Fibroblast of pulmonary artery (primary cell): ENCODE measurements at places on chromosomes 16 and 17.

GRCh38 chr17:19742495-19742894 is 5.6 kb downstream of the ALDH3A1 start:
- DNase-seq = no peak

DNA sequence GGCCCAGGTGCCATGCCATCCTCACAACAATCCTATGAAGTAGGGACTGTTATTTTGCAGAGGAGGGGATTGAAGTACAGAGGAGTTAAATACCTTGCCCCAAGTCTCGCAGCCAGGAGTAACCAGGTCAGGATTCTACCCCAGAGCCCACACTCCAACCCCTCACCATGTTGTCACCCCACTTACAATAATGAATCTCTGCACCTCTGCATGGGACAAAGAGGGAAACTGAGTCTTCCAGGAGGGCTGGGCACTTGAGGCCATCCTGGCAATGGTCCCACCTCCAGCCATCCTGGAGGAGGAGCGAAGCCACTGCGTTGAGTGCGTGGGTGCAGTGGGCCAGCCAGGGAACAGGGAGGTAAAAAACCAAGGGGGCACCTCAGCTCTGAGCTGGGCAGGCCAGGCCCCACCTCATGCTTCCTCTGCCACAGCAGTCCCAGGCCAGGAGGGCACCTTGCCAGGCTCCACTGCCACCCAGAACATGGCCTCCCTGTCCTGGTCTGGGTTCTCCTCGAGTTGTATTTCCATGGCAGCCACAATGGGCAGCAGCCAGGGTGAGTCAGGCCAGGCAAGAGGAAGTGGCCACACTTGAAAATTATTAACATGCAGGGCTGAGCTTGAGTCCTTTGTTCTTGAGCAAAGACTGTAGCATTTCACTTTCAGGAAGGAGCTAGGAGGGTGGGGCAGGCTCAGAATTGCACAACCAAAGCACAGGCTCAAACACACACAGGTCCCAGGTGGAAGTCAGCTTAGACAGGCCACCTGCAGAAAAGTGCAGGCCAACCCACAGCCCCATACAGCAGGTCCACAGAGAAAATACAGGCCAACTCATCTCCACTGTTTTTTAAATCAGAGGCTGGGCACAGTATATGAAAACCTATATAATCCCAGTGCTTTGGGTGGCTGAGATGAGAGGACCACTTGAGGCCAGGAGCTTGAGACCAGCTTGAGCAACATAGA is 52.1 kb downstream of the CUEDC1 start:
- DNase-seq = peak; percentile 85

DNA sequence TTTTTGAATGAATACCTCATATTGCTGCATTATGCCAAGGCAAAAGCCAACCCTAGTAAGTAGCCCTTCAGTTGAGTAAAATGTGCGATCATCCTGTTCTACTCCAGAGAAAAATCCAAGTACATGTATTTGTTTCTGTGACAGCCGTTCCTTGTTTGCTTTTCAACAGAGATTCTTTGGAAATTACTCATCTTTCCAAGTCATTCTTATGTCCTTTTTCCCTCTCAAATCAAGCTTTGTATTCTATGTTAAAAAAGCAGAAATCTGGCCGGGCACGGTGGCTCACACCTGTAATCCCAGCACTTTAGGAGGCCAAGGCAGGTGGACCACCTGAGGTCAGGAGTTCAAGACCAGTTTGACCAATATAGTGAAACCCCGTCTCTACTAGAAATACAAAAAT is 112.9 kb upstream of the HAS3 start:
- DNase-seq = peak; percentile 86

DNA sequence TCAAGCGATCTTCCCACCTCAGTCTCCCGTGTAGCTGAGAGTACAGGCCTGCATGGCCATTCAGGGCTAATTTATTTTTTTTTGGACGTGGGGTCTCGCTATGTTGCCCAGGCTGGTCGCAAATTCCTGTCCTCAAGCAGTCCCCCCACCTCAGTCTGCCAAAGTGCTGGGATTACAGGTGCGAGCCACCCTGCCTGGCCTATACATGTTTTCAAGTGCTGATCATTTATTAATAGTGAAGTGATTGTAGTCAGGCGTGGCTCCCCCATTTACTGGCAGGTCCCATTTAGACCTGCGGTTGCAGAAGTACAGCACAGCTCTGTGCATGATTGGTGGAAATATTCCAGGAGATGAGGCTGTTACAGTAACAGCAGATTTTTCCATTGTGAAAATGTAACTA is 8.4 kb downstream of the FOXK2 start:
- no peak for DNase-seq

- DNase-seq = no peak
These were observed 26.7 kb downstream of the ABCC3 start for GRCh38 chr17:50661348-50661747.

GRCh38 chr17:18261146-18261515 is 669 bp downstream of the MIEF2 start:
- peak; percentile 26 for DNase-seq

GRCh38 chr16:86353148-86353547 is 157.2 kb upstream of the FOXF1 start:
- DNase-seq = no peak

DNA sequence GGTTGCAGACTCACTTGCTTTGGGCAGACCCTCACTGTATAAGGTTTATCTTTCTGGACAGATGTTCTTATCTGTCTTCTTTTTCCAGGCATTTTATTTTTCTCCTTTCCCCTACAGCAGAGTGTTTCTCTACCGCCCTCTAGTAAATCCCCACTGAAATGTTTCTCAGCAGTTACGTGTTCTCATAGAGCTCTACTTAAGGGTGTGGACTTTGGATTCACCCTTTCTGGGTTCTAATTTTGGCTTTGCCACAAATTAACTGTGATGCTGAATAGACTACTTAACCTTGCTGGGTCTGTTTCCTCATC is 2.0 kb downstream of the ADAT1 start:
- DNase-seq = peak; percentile 63

DNA sequence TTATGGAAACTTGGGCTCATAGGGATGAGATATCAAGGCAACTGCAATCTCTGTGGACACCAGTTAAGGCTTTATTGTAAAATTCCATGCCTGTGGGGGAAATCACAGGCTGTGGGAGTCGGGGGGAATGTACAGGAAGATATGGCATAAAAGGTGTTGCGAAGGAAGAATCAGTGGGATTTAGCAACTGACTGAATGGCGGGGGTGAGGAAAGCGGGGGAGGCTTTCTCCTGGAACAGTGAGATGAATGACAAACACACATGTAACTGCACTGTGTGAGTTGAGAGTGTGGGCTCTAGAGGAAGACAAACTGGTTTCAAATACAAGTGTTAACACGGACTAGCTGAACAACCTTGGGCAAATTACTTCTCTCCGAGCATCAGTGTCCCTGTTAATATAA is 143.7 kb downstream of the PRKCB start:
- no peak for DNase-seq

DNA sequence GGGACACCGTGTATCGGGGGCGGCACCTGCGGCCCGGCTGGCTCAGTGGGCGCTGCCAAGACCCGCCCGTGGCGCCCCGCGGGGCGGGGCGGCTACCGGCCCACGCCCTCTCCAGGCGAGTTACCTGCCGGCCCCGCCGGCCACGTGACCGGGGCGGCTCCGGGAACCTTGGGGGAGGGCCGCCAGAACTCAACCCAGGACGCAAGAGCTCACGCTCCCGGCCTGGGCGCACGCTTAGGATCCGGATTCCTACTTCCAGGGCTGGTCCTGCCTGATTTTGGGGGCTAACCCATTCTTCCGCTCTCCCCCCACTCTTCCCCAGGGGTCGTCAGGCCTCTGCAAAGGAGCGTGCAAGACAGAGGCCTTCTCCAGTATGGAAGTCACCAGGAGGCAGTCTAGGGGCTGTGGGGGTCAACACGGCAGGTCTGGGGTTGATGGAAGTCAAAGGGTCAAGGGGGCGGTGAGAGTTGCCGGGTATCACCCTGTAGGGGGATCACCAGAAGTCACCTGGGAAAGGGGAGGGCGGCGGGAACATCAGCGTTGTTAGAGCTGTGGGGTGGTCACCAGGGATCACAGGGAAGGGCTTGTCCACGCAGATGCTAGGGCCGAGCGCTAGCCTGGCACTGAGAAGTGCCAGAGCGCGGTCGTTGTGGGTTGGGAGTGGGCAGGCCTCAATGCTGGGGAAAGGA is 354 bp upstream of the ESRP2 start:
- no peak for DNase-seq

- no peak for DNase-seq
These were observed 27.1 kb upstream of the DBNDD1 start for GRCh38 chr16:90046122-90046970.

DNA sequence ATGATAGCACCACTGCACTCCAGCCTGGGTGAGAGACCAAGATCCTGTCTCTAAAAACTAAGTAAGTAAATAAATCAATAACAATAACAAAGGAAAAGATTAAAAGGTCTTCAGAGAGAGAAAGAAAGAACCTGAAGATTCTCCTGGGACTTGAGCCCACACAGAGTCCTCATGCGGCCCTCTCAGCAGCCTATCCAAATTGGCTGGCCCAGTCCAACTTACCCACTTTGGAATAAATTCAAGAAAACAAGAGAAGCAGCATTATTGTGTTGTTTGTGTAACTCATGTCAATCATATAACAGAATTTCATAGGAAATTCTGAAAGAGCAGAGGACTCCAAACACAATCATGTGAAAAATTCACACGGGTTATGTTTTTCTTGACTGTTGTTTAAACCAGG is 3.8 kb downstream of the SLX4 start:
- DNase-seq = no peak

- DNase-seq = no peak
These were observed 12.1 kb downstream of the SCNN1G start for GRCh38 chr16:23194497-23195221.

DNA sequence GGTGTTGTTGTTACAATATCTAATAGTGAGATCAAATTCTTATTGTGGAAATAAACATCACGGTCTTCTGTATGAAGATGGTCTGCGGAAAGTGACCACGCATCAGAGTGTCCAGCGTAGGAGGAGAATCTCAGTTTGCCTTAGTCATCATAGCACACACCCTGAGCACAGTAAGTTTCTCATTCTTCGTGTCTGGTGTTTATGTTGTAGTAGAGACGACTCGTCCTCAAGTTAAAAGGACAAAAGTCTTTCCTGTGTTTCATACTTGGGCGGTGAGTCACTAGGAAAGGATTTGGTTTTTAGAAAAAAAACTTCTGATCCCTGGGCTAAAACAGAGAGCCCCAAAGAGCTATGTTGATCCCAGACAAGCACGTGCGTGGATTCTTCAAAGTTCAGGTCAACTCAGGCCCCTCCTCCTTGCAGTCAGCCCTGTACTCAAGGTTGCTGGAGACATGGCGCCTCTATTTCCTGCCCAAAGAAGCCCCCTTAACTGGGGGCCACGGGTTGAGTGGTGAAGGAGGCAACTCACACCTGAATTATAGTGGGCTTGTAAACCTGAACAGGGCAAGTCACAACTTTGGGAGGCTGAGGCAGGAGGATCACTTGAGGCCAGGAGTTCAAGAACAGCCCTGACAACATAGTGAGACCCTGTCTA is 170.4 kb downstream of the ZFHX3 start:
- DNase-seq = peak; percentile 81

DNA sequence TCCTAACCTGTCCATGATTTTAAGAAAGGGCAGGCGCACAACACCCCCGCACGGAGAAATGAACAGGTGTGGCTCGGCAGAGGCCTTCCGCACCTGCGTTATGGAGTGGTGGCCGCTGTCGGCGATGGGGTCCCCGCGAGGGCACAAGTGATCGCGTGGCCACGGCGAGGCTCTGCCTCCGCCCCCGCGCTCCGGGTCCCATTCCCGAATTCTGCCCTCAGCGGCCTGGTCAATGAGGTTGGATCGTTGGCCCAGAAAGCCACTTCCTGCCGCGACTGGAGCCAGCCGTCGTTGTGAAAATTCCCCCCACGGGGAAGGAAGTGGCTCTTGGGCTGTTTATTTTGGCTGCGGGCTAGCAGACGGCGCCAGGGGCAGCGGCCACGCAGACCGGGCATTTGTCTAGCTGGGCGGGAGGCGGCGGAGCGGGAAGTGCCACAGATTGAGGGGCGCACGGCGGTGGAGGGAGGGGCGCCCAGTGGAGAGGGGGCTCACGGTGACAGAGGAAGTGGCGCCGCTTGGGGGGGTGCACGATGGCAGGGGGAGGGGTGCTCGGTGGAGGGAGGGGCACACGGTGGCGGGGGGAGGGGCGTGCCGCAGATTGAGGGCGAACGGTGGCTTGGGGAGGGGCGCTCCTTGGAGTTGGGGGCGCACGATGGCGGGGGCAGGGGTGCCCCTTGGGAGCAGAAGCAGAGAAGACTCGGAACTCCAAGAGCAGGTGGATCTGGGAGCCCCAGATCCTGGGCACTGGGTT is 25.0 kb downstream of the MRC2 start:
- peak; percentile 69 for DNase-seq

DNA sequence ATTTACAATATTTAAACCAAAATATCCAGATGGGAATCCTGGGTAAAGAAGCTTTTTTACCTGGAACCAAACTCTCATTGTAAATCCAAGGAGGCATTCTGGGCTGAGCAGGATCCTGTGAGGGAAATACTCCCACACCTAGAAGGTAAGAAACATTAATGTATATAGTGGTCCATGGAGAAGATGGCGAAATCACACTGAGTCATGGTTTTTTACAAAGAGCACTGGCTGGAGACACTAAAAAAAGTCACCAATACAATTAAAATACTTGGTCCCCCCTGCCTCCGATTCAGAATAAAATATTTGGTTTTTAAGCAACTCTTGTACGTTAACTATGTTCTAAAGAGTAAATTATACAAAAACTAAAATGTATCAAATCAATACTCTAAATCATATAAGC is 32.9 kb downstream of the SYNRG start:
- DNase-seq = peak; percentile 43

DNA sequence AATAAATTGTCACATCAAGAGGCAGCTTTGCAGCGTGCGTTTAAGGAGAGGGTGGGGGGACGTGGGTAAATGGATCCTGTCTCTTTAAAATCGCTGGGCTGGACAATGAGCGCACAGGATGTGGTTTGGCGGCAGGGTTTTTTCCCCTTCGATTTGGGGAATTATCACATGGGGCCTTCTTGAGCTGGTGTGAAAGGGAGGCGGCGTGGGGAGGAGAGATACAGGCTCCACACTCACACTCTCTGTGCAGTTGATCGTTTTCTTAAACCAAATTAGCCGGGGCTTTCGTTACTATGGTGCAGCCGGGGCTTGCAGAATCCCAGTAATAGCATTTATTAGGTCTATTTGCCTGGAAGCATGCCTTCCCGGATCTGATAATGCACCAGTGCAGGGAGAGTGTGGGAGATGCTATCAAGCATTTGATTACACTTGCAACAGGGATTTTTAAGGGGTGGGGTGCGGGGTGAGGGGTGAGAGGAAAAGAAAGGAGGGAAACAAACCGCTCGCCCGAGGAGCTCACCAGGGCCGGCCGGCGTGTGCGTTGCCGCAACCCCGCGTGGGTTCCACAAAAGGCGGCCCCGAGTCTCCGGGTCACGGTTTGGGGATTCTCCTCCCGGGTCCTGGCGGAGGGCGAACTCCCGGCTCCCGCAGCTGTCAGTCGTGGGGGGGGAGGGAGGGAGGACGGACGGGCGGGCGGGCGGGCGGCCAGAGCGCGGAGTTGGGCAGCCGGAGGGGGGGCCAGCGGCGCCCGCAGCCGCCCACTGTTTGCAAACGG is 58.8 kb upstream of the GSE1 start:
- DNase-seq = peak; percentile 86
